Lung microvascular endothelial cell (primary cell): ENCODE measurements at places on chromosomes 11 and 22. TPM values are rescaled to one million over a fixed set of nuclear protein-coding genes. Genes with fewer than 3 reads are reported as not detected.

Gene VSIG2
- total RNA-seq: under 0.01 TPM in 1 of 2 replicates, not detected in the other

GRCh38 chr11:134512571-134513538 lies 100.8 kb upstream of the B3GAT1 start:
- no peak for DNase-seq

Gene CECR2
- under 0.01 TPM in 2 replicates for total RNA-seq

DNA sequence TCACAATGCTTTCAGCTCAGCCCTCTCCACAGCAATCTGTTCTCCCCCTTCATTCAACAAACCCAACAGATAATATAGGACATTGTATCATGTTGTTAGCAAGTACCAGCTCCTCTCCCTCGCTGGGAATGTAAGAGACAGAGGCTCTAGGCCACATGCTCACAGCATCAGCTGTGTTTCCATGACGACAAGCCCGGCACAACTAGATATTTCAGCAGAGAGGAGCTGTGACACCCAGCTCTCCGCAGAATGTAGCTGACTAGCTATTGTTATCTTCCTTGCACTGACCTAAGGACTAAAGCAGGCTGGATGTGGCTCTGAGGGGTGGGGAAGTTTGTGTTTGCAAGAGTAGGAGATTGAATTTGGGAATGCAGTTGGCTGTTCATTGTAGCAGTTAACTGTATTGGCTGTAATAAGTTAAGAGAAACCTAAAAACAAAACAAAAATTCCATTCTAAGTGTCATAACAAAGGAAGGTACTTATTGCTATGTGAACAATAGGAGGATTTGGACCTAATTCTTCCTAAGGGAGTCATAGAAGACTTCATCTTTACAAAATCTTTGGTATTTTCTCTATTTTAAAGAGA lies 28.0 kb upstream of the RRAS2 start:
- DNase-seq: peak; percentile 59

- DNase-seq: no peak
Measured at GRCh38 chr11:34356130-34356529, 1.7 kb downstream of the ABTB2 start.

Gene SYCE3
- not detected in 2 replicates for total RNA-seq

Gene TPBGL
- total RNA-seq: not detected in 2 replicates

Gene LRRC74B
- not detected in 2 replicates for total RNA-seq
